Amygdala (tissue), 56 donors: ENCODE measurements at places on chromosomes 11 and 22.

DNA sequence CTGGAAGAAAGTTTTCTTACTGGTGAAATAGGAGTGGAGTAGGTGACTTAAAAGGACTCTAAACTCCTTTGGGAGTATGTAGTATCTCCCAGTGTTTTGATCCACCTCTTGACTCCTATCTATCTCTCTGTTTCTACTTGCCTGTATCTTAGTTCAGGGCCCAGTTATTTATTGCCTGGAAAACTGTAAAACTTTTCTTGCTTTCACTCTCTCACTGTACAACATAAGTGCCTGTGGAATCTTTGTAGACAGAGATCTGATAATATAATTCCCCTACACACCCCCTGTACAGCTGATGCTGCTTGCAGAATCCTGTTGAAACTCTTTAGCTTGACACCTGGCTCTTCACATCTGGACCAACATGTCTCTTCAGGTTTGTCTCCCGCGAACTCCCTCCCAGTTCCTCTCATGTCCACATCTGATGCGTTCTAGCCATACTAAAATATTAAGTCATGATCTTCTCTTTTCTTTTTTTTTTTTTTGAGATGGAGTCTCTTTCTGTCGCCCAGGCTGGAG lies 26.5 kb upstream of the SESN3 start:
- DNase-seq: no peak

DNA sequence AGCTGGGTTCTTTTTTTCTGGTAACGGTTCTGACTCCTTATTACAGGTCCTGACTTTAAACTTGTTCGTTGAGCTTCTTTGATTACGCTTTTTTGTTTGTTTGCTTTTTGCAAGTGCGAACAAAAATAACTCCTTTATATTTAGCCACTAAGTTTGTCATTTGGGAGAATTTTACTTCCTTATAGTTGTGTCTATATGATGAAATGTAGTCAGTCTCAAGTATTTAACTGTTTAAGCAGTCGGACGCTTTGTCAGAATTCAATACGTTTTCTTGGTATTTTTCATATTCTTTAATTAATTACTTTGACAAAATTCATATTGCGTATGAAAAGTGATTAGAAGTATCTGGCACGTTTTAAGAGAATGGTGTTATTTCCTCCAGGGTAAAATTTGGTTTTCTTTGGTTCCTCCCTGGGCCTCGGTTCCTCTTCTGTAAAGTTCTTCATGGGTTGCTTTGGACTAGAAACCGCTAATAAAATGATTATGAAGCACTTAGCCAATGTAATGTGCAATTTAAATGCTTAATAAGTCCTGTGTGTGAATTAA lies 1.3 kb downstream of the CBL start:
- no peak for DNase-seq

DNA sequence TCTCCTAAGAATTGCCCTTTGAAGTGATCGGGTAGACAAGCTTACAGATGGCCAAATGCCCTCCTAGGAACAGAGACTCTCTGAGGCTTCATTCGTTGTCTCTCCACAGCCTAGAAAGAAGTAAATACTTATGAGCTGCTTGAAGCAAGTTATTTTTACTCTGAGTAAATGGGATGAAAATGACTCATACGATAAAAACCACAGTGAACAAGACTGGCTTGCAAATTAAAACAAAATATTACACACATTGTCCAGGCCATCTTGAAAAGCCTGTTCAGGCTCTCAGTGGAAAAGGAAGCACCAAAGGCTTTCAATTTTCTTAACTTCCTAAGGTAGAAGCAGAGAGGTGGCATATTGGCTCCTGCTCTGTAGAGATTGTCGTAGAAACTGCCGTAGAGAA lies 294.2 kb downstream of the NELL1 start:
- no peak for DNase-seq

GRCh38 chr11:75514596-75514995 lies 11.1 kb downstream of the GDPD5 start:
- no peak for DNase-seq

- no peak for DNase-seq
Measured at GRCh38 chr11:57361926-57362325, 19.0 kb downstream of the PRG3 start.

GRCh38 chr11:129061492-129062230 lies 119.0 kb upstream of the TP53AIP1 start:
- DNase-seq: no peak
